ENCODE measurements at places on chromosomes 3 and 15.
A peak's percentile ranks its signal among the peaks of the same experiment; 100 is the strongest.

DNA sequence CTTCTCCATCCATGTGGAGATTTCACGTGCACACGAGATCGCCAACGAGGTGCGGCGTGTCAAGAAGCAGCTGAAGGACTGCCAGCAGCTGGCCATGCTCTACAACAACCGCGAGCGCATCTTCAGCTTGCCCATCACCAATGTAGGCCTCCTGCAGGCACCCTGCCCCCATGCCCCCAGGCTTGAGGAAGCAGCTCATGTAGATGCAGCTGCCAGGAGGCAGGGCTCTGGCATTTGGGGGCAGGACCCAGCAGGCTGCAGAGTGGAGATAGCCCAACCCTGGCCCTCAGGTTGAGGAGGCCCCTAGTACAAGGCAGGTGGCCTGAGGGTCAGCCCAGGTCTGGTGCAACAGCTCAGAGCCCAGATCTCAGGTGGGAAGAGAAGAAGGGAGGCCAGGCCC, 36.4 kb downstream of the DNAH1 start:
- no peak for DNase-seq

DNA sequence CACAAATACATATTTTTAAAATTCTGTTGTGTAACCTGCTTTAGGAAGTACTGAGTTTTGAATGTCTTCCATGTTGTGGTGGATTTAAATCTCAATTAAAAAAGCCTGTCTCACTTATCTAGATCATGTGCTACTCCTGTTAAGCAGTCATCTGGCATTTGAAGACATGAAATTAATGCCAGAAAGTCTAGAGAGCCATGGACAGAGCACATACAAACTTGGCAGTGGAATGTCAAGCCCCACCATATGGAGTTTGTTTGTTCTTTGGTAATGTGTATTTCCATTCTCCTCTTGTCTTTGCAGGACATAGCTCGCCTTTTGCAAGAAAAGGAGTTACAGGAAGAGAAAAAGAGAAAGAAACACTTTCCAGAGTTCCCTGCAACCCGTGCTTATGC, 39.3 kb upstream of the UTS2B start:
- DNase-seq = no peak

- DNase-seq = no peak
Measured at GRCh38 chr3:49255112-49255511, 21.9 kb downstream of the C3orf62 start.

DNA sequence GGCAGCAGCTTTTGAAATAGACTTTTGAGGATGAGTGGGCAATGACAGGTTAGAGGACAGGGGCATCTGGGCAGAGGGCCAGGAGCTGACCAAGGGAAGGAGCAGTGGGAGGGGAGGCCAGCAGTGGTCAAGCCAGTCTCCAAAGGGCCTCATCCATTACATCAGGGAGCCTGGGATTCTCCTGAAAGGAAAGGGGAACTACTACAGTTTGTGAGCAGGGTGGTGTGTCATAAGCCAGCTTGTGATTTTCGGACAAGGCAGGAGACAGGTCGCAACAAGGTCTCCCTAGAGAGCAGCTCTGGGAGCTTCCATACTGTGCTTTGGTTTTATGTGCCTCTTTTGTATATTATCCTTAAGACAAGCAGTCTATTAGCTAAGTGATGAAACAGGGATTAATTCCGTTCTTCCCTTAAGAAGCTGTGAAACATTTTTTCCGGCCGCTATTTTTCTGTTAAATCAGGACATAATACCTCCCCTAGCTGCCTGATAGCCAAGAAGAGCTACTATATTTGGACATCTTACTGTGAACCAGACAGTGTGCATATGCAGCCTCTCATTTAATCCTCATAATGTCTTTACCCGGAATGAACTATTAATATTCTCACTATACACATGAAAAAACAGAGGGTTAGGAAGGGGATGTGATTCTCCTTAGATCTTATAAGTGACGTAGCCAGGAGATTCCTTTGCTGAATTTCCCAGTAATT, 46.4 kb downstream of the C2CD4B start:
- DNase-seq = no peak

DNA sequence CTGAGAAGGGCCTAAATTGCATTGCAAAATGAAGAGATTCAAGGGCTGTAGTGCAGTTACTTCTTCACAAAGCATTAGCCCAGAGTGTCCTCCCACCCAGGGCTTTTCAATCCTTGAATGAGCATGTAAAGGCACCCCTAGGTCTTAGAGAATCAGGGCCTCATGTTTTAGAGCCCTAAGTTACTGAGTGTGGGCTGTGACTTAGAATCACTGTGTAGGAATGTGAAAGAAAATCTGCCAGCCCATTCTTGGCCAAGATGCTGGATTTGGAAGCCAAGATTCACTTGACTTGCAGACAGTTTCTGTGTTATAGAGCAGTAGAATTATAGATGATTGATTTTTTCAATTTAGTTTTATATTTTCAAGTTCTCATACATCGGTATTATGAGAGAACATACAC, 153.2 kb downstream of the MYRIP start:
- DNase-seq = no peak

DNA sequence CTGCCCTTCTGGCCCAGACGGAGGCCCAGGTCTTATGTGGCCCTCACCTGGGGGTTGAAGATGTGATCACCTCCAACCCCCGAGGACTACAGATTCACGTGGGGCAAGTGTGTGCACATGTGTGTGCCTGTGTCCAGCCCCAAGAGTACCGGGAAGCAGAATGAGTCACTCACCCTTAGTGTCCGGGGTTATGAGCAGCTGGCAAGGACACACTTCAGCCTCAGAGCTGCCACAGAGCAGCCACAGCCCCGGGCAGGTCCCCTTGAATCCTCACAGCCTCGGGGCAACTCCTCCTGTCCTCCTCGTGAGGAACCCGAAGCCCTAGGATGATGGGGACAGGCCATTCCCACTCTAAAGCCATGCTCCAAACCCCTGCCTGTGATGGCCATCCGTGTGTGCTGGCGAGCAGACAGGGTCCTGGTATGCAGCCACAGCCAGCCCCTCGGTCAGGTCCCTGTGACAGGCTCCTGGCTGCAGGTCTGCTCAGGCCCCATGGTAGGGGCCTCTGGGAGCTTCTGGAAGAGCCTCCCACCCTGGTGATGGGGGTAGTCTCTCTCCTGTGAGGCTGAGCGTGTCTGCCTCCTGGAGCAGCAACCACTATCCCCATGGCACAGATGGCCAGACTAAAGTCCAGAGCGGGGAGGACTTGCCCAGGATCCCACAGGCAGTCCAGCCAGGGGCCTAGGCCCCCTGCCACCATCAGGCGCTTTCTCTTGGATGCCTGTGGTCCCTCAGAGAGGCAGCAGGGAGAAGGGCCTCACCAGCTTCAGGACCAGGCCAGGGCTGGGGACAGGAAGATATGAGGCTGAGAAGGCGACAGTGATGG, 852 bp downstream of the STAB1 start:
- no peak for DNase-seq

DNA sequence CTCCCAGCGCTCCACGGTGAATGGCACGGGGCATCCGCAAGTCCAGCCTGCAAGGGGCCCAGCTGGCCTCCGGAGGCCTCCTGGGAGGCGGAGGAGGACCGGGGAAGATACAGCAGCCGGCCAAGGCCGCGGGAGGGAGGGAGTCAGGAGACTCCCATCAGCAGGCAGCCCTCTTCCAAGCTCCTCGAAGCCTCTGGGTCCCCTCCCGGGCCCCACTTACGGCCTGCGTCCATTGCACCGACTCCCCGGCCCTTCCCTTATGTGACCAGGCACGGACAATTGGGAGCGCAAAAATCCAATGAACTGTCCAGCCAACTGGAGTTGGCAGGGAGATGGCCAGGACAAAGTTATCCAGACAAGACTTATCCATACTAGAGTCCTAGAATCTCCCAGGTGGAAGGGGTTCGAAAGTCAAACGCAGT, 668 bp downstream of the MFGE8 start:
- DNase-seq = no peak

DNA sequence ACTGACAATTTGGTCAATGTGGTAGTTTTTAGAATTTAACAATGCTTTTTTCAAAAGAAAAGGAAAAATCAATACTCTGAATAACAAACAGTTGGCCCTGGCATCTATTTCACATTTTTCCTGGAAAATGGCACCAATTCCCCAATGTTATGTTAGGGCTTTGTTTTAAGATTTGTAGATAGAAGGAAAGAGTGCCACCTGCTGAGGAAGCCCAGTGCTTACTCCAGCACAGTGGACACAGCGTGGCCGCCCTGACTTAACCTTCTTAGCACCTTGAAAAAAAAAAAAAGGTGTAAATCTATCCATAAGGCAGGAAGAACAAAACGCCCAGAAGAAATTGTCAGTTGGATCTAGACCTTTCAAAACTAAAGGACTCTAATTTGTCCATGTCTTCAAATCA, 110.7 kb upstream of the CNTN4 start:
- peak; percentile 1 for DNase-seq

Data from anterior cingulate cortex (tissue), 58 donors.